ENCODE measurements at places on chromosomes 1 and 21.

DNA sequence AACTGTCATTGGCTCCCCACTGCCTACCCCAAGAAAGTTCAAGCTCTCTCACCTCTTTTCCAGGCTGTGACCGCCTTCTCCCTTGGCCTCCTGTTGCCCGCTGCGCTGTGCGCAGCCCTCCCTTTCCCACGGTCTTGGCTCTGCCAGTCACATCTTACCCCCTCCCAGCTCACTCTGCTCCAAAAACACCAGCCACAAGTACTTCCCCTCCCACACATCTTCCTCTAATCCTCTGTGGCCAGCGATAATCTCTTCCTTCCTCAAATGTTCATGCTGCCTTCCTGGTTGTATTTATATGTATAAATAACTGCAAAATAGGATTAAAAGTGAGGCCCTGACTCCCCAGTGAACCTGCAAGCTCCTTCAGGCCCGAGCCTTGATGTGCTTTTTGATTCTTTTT, 81.8 kb downstream of the AJAP1 start:
- no peak overlapping the region for H3K27ac ChIP-seq
- no peaks in the 10 kb centered on the region for H3K36me3 ChIP-seq
- no peak for DNase-seq
- no peak overlapping the region for H3K4me3 ChIP-seq
- no peaks in the 10 kb centered on the region for H3K4me1 ChIP-seq
- H3K27me3 ChIP-seq, result no peaks in the 10 kb centered on the region

- H3K4me1 ChIP-seq, result peaks cover 49% of the 10 kb centered on the region
- H3K27ac ChIP-seq, result no peak overlapping the region
- H3K4me3 ChIP-seq, result no peak overlapping the region
- DNase-seq, result no peak
- peaks cover 4% of the 10 kb centered on the region for H3K36me3 ChIP-seq
These were observed 184.5 kb downstream of the DHRS3 start for GRCh38 chr1:12433323-12434053.

DNA sequence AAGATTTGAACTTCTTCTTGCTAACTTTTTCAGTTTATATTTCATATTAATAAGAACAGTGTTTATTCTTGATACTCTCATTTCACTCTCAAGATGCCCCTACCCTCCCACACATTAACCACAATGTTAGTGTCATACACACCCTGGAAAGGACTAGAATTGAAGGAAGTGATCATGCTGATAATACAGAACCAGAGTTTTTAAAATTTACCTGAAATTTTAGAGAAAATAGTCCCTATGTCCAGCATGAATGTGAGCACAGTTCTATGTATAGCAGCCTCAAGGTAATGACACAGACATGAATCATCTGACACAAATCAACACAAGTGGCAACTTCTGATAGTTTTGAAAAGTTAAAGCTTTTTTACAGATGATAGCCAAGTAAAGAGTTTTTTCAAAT, 26.0 kb downstream of the RGS1 start:
- H3K27ac ChIP-seq, result no peak overlapping the region
- no peak for DNase-seq
- H3K36me3 ChIP-seq, result no peaks in the 10 kb centered on the region
- H3K27me3 ChIP-seq, result no peaks in the 10 kb centered on the region

- H3K4me1 ChIP-seq, result peaks cover 12% of the 10 kb centered on the region
- H3K27ac ChIP-seq, result no peak overlapping the region
- no peak for DNase-seq
- no peaks in the 10 kb centered on the region for H3K27me3 ChIP-seq
- no peaks in the 10 kb centered on the region for H3K36me3 ChIP-seq
- no peak overlapping the region for H3K4me3 ChIP-seq
These were observed 31.2 kb upstream of the FASLG start for GRCh38 chr1:172627702-172628101.

GRCh38 chr1:94183197-94183815, 54.1 kb downstream of the ARHGAP29 start:
- H3K36me3 ChIP-seq, result peaks cover 32% of the 10 kb centered on the region
- H3K4me3 ChIP-seq, result no peak overlapping the region
- no peaks in the 10 kb centered on the region for H3K27me3 ChIP-seq
- no peaks in the 10 kb centered on the region for H3K4me1 ChIP-seq
- DNase-seq, result no peak

DNA sequence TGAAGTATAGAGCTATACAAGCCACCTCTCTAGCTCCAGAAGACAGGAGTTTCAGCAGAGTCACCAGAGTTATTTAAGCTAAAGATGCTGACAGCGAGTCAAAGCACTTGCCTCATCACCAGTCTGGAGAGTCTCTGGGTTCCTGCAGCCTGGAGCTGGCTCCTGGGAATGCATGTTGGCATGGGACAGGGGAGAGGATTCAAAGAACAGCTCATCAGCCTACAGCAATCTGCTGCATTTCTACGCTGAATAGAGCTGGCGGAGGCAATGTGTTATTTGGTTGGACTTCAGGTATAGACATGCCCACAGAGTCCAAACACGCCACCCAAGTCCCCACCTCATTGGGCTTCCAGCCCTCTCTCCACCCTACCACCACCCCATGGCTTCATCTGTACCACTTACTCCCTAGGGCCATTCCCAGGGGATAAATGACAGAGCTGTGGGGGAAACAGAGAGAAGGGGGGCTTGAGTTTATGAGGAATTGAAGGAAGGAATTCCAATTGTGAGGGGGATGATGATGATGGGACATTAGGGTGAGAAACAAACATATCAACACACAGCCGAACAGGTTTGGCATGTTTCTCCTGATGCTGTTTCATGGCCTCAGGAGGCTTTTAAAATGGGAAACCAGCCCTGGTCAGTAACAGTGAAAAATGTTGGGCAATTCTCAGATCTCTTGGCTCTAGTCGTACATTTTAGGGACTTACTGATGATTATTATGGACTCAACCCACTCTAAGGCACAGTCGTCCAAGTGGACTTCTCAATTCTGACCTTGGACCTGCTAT, 58.4 kb downstream of the PLEKHA6 start:
- H3K36me3 ChIP-seq, result no peaks in the 10 kb centered on the region
- peak; percentile 94 for DNase-seq
- no peaks in the 10 kb centered on the region for H3K27me3 ChIP-seq
- peak overlapping the region; percentile 7 for H3K4me3 ChIP-seq
- peak overlapping the region; percentile 80 for H3K27ac ChIP-seq

- no peaks in the 10 kb centered on the region for H3K36me3 ChIP-seq
- H3K4me1 ChIP-seq, result no peaks in the 10 kb centered on the region
- H3K4me3 ChIP-seq, result no peak overlapping the region
- H3K27ac ChIP-seq, result no peak overlapping the region
- DNase-seq, result peak; percentile 48
These were observed 13.0 kb upstream of the KCNC4 start for GRCh38 chr1:110196917-110197765.

- H3K27ac ChIP-seq, result no peak overlapping the region
- H3K4me3 ChIP-seq, result no peak overlapping the region
- DNase-seq, result no peak
- H3K36me3 ChIP-seq, result no peaks in the 10 kb centered on the region
- H3K4me1 ChIP-seq, result no peaks in the 10 kb centered on the region
These were observed 7.4 kb upstream of the RGS13 start for GRCh38 chr1:192628396-192629057.
